Stimulated activated effector memory CD8-positive, alpha-beta T cell treated with anti-CD3 and anti-CD28 coated beads, Interleukin-12 subunit alpha, Interleukin-12 subunit beta, amount 100 ng/mL, for 72 hours (primary cell): ENCODE measurements at places on chromosomes 1 and 21.

DNA sequence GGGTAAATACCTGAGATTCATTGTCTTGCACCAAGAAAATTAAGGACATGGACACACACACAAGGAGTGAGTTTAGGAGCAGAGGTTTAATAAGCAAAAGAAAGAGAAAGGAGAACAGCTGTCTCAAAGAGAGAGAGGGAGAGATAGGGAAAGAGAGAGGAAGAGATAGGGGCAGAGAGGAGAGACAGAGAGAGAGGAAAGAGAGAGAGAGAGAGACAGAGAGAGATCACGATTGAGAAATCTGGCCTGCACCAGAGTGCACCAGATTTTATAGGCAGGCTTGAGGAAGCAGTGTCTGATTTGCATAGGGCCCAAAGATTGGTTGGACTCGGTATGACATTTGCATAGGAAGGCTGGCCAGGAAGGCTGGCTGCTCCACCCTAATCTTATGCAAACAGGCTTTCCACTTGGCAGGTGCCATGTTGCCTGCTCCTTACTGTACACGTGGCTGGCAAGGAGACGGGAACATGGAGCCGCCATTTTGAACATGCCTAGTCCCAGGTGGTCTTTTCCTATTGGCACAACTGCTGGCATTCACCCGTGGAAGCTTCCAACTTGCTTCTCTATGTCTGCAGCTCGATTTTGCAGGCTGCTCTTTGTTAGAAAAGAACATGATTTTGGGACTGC lies 419.9 kb downstream of the ZP4 start:
- no peak for DNase-seq

DNA sequence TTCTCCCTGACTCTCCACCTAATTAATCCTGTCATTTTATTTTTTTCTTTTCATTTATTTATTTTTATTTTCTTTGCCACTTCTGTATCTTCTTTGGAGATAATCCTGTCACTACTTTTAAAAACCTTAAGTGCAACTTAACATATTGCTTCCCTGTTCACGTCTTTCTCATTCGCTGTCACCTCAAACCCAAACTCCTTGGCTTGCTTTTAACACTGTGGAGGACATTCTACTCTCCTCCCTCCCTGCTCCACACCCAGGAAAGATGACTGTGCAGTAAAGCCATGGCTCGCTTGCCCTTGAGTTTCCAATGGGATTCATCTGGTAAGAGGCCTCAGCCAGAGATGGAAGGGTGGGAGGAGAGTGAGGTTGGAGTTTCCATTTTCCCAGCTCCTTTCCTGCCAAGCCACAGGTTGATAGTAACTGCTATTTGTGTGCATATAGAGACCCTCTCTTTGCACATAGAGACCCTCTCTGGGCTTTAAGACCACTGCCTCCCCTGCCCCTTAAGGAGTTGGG lies 6.4 kb upstream of the BRWD1 start:
- DNase-seq = no peak

DNA sequence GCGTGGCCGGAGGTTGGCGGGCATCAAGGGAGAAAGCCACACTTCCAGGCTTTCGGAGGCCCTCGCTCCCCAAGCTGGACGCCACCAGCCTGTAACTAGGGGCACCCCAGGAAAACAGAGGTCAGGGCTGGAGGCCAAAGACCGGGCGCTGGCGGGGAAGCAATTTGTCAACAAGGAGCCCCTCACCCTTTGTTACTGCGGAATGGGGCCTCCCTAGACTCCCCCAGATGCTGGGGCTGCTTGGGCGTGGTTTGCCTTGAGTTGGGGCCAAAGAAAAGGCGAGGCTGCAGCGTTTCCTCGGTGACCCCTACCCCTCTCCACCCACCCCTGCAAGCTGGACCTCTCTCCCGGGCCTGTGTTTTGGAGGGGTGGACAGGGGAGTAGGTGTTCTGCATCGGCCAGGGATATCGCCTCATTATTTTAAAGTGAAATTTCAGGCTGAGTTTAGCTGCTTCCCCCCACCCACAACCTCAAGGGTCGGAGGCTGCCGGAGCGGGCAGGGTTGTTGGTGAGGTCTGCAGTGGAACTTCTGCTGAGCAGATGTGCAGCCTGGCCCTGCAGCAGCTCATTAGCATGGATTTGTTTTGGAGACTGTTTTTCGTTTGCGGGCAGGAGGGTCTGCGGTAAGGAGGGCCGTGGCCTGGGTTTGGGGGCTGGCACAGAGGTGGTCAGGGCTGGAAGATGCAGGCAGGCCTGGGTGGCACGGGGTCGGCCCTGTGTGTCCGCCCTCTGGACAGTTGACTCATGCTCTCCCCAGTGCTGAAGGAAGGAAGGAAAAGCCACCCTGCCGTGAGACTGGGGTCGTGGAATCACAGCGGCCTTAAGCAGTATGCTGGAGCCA lies 1.5 kb downstream of the NBL1 start:
- DNase-seq = no peak

- DNase-seq = no peak
Measured at GRCh38 chr1:64062941-64063581, 140.4 kb upstream of the UBE2U start.

DNA sequence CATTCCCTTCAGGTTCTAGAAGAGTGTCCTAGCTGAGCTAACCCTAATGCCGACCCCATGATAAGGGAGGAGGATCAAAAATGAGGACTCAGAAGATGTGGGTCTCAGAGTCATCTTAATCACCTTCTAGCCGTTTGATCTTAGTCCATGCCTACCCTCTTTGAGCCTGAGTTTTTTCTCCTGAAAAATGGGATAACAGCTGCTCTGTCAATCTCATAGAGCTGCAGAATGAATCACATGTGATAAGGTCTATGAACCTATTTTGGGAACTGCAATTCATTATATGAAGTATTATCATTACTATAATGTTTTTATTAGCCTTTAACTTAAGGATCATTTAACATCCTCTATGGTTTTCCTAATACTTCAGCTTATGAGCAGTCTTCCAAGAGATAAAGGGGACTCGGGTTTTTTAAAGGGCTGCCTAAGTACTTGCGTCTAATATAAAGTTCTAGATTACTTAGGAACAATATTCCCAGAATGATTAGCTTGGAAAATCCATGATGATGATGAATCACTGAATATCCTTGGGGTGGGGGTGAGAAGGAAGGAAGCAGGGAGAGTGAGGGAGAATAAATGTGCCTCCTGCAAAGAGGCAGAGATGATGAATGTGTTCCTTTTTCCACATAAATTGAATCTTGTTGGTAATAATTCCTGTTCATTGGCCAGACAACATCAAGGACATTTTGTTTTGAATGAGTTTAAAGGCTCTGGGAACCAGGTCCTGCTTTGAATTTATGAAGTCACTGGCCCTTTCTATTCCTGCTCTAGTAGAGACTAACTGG lies 66.8 kb downstream of the COLGALT2 start:
- DNase-seq = no peak

- DNase-seq = no peak
Measured at GRCh38 chr1:87760155-87760554, 431.5 kb downstream of the LMO4 start.

- DNase-seq = no peak
Measured at GRCh38 chr1:186819126-186819525, 9.6 kb upstream of the PLA2G4A start.

GRCh38 chr1:1761504-1762376 lies 16.5 kb downstream of the NADK start:
- DNase-seq = no peak

GRCh38 chr1:202250982-202251381 lies 57.4 kb downstream of the LGR6 start:
- no peak for DNase-seq

DNA sequence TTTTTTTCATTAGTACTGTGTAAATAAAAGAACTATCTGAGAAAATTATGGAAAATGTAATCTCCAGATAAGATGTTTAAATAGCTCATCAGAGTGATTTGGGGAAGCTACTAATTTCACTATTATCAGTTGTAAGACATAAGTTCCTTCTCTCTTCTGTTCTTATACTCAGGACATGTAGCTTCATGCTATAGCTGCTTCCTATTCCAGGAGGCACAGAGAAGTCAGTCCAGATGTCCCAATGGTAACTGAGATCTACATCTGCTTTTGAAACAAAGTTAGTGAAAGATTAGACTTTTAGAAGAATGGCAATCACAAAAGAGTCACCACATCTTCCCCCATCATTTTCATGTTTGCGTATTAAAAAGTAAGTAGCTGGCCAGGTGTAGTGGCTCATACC lies 5.6 kb downstream of the MAP3K21 start:
- no peak for DNase-seq

GRCh38 chr1:90724926-90725656 lies 8.0 kb upstream of the BARHL2 start:
- no peak for DNase-seq

- no peak for DNase-seq
Measured at GRCh38 chr1:108089477-108089876, 110.7 kb downstream of the SLC25A24 start.

GRCh38 chr1:55155522-55155921 lies 59.6 kb downstream of the USP24 start:
- DNase-seq = no peak

- no peak for DNase-seq
Measured at GRCh38 chr1:118960026-118960561, 28.0 kb downstream of the TBX15 start.

DNA sequence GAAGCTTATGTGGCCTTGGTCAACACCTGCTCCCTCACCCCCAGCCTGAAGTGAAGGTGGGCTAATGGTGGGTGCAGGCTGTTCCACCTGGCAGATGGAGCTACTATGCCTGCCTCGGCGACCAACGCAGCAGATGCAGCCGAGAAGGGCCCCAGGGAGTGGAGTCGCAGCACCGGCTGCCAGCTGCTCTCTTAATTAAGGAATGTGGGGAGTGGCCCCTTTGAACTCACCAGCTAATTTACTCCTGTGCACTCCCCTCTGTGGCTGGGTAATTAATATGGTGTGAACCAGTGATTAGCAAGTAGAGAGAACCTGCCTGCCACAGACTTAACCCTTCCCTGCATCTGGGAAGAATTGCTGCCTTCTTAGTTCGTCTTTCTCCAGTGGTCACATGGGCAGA lies 3.3 kb upstream of the SLAMF8 start:
- no peak for DNase-seq

DNA sequence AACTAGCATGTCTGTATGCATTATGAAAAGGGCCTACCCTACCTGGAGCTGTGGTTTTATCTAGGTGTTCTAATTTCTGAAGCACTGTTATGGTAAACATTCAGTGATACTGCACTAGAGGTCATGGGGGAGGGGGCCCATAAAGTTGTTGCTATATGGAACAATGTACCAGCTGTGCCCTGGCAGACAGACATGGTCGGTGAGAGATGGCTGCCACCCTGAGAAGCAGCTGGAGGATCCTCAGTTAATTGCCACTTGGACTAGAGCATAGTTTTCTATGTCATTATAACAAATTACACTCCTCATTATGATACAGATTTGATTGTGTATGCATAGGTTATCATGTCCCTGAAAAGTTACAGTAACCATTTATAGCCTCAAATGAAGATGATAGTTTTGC lies 45.4 kb downstream of the ILDR2 start:
- no peak for DNase-seq

DNA sequence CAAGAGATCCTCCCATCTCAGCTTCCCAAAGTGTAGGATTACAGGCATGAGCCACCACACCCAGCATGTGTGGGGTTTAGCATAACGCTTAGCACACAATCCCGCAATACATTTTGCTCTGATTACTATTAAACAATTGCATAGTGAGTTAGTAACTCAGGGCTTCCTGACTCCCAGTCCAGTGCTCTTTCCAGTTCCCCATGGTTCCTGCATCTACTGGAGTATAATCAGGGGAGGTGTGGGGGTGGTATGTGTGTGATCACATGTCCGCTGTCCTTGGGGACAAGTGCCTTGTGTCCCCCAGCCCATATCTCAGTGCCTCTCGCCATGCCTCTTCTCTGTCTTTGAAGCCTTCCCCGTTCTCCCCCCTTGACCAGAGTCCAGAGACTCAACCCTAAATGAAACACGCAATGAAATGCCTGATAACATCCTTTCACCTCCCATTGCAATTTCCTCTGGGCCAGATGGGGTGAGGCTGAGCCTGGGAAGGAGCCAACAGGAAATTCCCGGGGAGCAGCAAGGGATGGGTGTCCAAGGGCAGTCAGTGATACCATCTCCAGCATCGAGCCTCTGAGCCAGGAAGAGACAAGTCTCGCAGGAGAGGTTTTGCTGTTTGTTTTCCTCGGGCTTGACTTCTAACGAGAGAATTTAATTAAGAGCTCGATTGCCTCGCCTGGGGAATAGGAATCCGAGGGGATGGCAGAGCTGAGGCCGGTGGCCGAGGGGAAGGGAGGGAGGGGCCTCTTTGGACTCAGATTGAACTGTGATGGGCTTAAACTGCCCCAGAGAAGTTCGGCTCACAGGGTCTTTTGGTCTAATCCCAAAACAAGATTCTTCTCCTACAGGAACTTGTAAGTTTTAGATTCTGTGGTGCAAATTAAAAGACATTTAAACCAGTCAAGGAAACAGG lies 7.7 kb upstream of the HTR1D start:
- no peak for DNase-seq

DNA sequence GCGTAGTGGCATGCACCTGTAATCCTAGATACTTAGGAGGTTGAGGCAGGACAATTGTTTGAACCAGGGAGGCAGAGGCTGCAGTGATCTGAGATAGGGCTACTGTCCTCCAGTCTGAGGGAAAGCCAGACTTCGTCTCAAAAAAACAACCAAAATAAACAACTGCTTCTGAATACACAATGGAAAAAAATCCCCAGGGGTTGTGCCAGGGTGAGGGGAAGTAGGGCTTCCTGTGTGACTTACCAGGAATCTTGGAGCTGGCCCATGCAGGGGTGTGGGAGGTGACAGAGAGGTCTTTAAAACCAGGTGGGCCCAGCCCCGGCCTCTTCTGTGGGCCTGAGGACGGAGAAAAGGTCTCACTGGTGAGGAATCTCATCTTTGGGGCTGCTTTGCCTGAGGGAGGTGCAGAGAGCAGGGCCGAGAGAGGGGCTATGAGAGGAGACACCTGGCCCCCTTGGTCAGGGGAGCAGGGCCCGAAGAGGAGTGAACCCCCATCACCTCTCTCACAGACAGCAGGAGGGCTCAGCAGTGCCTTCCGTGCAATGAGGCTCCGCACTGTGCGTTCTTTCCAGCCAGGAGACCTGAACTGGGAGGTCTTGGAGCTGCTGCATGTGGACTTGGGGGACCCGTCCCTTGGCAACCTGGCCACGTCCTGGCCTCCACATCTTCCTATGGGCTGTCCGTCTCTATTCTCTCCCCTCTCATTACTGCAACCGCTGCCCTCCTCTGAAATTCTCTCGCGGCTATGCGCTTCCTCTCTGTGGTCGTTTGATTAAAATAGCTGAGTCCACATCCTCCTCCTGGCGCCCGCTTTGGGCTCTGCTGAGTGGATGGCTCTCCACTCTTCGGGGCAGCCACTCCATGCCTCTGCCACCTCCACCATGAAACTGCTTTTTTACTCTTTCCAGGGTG lies 10.7 kb downstream of the PLA2G5 start:
- no peak for DNase-seq

GRCh38 chr1:106717591-106717990 lies 338.9 kb upstream of the PRMT6 start:
- DNase-seq = no peak

- DNase-seq = no peak
Measured at GRCh38 chr1:205262731-205263171, 35.0 kb downstream of the TMCC2 start.
